ENCODE measurements at places on chromosomes 2 and 18. TPM values are rescaled to one million over a fixed set of nuclear protein-coding genes. Genes with fewer than 3 reads are reported as not detected.
A peak's percentile ranks its signal among the peaks of the same experiment; 100 is the strongest.

RFX8 gene
- 1.4 TPM for total RNA-seq

DNA sequence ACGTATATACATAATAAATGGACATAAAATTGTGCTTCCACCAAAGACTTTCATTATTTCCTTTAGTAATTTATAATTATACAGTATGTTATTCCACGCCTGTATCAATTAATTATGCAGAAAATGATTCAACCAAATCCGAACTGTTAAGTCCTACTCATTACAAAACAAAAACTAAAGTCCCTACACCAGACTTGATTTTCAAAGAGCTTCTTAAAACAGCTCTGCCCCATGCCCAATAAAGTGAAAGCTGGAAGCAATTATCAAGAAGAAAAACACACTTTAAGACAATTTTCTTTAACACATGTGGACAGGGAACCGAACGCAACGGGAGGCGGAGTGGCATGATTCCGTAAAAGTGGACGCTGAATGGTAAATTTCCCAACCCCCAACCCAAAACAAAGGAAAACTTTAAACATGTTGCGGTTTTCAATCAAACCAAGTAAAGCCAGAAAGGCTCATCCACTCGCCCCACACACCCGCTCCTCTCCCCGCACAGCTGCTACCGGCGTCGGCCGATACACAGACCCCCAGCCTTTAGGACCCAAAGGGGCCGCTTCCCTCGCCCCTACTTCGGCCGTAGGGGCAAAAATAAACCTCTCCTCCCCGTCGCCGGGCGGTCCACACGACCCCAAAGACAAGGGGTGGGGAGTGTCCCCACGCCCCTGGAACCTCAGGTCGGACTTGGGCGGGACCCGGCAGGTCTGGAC is 705 bp downstream of the YES1 start:
- DNase-seq: no peak
- no peaks in the 10 kb centered on the region for H3K36me3 ChIP-seq
- no peaks in the 10 kb centered on the region for H3K4me1 ChIP-seq
- no peaks in the 10 kb centered on the region for H3K27me3 ChIP-seq
- peak overlapping the region; percentile 85 for H3K4me3 ChIP-seq

DNA sequence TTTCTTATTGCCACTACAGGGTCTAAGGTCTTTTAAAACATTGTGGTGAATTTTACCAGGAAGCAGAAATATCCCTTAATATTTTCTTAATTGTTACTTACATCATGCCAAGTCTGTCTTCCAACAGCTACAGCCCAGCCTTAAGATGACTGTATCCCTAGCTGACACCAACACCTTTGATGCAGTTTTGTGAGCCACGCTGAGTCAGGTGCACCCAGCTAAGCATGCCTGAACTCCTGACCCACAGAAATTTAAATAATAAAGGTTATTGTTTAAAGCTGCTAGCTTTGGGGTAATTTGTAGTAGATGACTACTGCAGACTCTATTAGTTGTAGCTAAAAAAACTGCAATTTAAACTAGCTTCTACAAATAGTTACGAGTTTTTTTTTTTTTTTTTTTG is 1757.9 kb upstream of the LRRTM1 start:
- H3K27ac ChIP-seq: no peak overlapping the region
- DNase-seq: no peak
- no peaks in the 10 kb centered on the region for H3K36me3 ChIP-seq
- no peaks in the 10 kb centered on the region for H3K4me1 ChIP-seq

DNA sequence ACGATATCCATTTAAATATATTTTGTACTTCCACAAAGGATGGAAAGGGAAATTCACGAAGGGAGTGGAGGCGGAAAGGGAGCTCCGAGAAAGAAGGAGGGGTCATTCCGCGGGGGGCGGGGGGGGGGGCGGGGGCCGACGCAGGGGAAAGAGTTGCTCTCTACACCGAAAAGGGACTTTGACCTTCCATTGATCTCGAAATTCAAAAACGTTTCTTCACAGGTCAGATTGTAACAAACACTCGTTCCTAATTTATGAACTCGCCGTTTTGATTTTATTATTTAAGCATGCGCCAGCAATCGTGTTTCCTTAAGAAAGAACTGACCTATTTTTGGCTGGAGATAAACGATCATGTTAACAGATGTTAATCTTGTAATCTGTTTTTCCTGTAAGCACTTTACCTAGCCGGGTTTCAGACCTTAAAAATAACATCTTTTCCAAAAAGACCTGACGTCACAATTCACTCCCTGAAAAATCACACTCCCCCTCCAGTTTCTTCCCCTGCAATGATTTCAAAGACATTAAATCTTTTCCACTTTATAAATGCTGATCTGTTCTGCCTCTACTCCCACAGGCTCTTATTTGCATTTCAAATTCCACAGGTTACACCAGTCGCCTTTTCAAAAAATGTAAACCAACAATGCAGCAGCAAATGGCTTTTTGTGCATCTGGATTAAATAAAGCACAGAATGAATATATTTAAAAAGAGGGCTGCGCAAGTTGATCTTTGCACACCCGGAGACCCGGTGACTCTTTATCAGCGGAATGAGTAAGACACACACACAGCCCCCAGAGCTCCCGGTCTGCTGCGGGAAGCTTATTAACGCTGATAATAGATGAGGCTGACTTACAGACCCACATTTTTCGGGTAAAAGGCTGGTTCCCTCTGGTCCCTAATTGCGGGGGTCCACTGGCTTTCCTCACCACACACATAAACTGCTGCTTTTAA is 1.6 kb downstream of the ZNF516 start:
- no peak for DNase-seq
- no peaks in the 10 kb centered on the region for H3K36me3 ChIP-seq
- no peaks in the 10 kb centered on the region for H3K27me3 ChIP-seq
- H3K4me1 ChIP-seq: no peaks in the 10 kb centered on the region
- peak overlapping the region; percentile 83 for H3K4me3 ChIP-seq

GRCh38 chr2:130823886-130824491 is 12.7 kb upstream of the ARHGEF4 start:
- H3K4me3 ChIP-seq: no peak overlapping the region
- H3K4me1 ChIP-seq: no peaks in the 10 kb centered on the region
- no peaks in the 10 kb centered on the region for H3K27me3 ChIP-seq
- H3K27ac ChIP-seq: no peak overlapping the region
- H3K36me3 ChIP-seq: no peaks in the 10 kb centered on the region

GRCh38 chr2:185475914-185476313 is 262.7 kb upstream of the FSIP2 start:
- DNase-seq: no peak
- no peaks in the 10 kb centered on the region for H3K36me3 ChIP-seq
- H3K4me3 ChIP-seq: no peak overlapping the region
- H3K27ac ChIP-seq: no peak overlapping the region
- no peaks in the 10 kb centered on the region for H3K27me3 ChIP-seq

GRCh38 chr2:144162652-144163051 is 357.3 kb downstream of the ZEB2 start:
- H3K4me3 ChIP-seq: no peak overlapping the region
- no peak for DNase-seq
- no peaks in the 10 kb centered on the region for H3K4me1 ChIP-seq
- H3K27ac ChIP-seq: no peak overlapping the region
- H3K27me3 ChIP-seq: no peaks in the 10 kb centered on the region

DNA sequence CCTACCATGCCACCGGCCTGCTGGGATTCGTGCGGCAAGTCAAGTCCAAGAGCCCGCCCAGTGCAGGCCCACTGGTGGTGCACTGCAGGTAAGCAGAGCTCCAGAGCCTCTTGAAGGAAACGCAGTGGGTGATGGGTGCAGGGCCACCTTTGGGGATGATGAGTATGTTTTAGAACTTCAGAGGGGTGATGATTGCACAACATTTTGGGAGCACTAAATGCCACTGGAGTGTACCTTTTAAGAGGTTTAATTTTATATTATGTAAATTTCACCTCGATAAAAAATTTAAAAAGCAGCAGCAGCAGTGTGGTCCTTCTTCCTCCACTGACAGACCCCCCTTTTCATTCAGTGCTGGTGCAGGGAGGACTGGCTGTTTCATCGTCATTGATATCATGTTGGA is 233.1 kb upstream of the RAB12 start:
- H3K27me3 ChIP-seq: no peaks in the 10 kb centered on the region
- H3K27ac ChIP-seq: no peak overlapping the region
- H3K36me3 ChIP-seq: no peaks in the 10 kb centered on the region
- no peaks in the 10 kb centered on the region for H3K4me1 ChIP-seq
- H3K4me3 ChIP-seq: no peak overlapping the region

GRCh38 chr2:71852141-71852711 is 295.4 kb downstream of the CYP26B1 start:
- no peak overlapping the region for H3K4me3 ChIP-seq
- no peak overlapping the region for H3K27ac ChIP-seq
- H3K4me1 ChIP-seq: no peaks in the 10 kb centered on the region
- DNase-seq: peak; percentile 44

DNA sequence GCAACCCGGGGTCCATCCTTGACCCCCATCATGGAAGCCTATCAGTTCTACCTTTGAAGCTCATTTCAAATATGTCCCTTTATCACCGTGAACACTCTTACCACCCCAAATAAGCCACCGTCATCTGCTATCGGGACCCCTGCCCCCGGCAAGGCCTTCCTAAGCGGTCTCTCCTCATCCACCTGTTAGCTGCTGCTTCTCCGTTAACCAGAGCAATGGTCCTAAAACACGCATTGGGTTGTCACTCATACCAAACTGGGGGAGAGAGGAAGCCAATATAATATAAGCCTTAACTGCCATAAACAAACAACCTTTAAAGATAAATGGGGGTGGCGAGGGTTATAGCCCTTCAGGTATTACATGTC is 680 bp downstream of the ASNSD1 start:
- H3K27ac ChIP-seq: peak overlapping the region; percentile 92
- H3K27me3 ChIP-seq: no peaks in the 10 kb centered on the region
- H3K4me3 ChIP-seq: peak overlapping the region; percentile 74
- no peaks in the 10 kb centered on the region for H3K4me1 ChIP-seq

KIF1A gene
- total RNA-seq: 12.9 TPM

- no peaks in the 10 kb centered on the region for H3K27me3 ChIP-seq
- no peaks in the 10 kb centered on the region for H3K36me3 ChIP-seq
- no peak overlapping the region for H3K27ac ChIP-seq
Measured at GRCh38 chr2:3262437-3263388, 114.9 kb downstream of the EIPR1 start.

DNA sequence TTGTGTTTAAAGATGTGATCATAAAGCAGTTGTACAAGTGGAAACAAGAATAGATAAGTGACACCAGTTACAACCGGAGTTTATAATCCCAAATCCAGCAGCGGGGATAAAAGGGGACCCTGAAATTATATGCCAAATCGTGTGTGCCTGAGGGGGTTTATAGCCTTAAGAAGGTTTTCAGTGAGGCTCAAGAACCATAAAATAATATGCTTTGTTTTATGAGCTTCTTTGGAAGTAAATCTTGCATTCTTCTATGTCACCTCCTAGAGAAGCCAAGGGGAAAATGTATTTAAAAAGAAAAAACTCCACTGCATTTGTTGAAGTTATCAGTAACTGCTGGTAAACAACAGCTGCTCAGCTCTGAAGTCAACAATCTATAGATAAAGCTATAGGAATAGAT is 25.8 kb upstream of the MAP3K20 start:
- no peak overlapping the region for H3K4me3 ChIP-seq
- no peaks in the 10 kb centered on the region for H3K27me3 ChIP-seq
- H3K4me1 ChIP-seq: no peaks in the 10 kb centered on the region
- H3K27ac ChIP-seq: peak overlapping the region; percentile 86

GRCh38 chr18:36398419-36398818 is 100.9 kb downstream of the FHOD3 start:
- no peaks in the 10 kb centered on the region for H3K27me3 ChIP-seq
- H3K27ac ChIP-seq: no peak overlapping the region
- no peak for DNase-seq
- no peaks in the 10 kb centered on the region for H3K4me1 ChIP-seq

DNA sequence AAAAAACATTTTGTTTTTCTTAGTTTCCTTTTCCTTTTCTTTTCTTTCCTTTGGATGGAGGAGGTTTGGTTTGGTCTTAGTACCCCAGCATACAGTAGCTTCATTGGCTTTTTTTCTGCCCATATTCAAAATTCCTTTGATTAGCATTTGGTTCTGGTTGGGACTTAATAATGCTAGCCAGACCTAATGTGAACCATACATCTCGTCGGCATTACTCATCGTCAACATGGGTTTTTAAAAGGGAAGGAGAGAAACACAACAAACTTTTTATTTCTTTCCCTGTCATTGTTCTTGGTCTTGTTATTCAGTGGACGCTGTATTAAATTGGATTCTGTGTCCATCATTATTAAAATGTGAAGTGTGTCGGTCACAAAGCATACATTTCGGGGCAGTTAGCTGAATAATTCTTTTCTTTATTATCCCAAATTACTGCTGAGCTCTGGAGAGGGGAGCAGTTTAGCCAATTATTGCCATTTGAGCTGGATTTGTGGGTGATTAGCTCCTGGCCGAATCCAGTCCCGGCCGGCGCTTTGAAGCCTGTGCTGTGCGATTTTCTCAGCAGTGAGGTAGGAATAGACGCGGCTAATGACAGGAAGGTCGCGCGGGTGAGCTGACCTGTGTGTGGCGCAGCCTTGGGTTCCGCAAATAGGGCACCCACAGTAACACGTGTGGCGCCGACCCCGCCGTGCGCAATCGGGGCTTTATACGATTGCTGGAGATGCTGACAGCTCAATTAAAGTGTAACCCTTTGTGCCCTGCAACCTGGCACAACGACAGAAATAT is 303.3 kb downstream of the GBX2 start:
- H3K27ac ChIP-seq: no peak overlapping the region
- no peaks in the 10 kb centered on the region for H3K27me3 ChIP-seq
- no peak overlapping the region for H3K4me3 ChIP-seq
- no peak for DNase-seq
- H3K36me3 ChIP-seq: no peaks in the 10 kb centered on the region
- H3K4me1 ChIP-seq: no peaks in the 10 kb centered on the region

DNA sequence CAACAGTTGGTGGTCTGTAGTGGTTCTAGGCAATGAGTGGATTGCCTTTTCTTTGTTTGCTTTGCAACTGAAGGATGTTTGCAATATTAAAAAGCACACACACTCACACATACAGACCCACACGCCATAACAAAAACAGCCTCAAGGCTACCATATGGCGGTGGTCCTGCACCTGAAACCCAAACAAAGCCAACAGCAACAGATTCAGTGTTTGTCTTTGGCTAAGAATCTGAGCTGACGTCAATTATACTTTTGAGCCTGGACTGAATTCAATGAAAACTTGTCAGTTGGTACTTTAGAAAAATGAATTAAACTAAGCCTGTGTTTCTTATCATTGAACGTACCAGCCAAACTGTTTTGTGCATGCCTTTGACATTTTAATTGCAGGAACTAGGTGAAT is 65.0 kb upstream of the NYAP2 start:
- no peak for DNase-seq
- no peaks in the 10 kb centered on the region for H3K36me3 ChIP-seq
- no peak overlapping the region for H3K27ac ChIP-seq
- H3K4me3 ChIP-seq: no peak overlapping the region
- H3K27me3 ChIP-seq: no peaks in the 10 kb centered on the region

PTPN4 gene
- 49.1 TPM for total RNA-seq

DNA sequence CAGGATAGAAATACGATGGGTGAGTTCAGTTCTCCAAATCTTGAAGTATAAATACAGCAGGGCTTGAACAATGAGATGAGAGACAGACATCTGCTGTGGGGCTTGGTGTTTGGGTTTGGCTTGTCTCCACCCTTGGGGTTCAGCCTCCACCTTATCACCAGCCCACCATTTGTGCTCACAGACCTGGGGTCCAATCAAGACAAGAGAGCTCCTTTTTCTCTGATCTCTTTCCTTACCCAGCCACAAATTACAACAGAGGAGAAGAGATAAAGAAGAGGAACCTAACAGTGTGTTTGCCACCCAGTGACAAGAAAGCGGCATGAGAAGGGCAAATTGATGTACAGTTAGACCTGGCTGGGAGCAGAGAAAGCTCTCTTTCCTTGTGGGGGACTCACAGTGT is 204.5 kb upstream of the CXCR4 start:
- no peaks in the 10 kb centered on the region for H3K36me3 ChIP-seq
- H3K27ac ChIP-seq: no peak overlapping the region
- H3K4me1 ChIP-seq: no peaks in the 10 kb centered on the region
- DNase-seq: no peak
- H3K4me3 ChIP-seq: no peak overlapping the region
- H3K27me3 ChIP-seq: no peaks in the 10 kb centered on the region
